ENCODE measurements at places on chromosomes 3 and 15.

DNA sequence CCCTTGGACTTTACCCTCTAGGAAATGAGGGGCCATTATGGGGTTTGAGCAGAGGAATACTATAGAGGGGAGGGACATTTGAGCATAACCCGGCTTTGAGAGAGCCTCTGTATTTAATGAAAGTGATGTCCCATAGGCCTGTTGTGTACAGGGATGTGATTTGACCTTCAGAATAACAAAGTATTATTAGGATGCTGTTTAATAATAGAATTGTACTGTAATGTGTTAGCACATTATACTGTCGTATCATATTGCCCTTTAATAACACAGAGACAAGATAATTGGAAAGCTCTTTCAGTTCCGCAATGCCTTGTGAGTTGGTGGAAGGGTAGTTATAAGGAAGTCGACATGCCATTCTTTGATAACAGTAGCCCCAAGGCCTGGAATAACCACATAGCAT is 328.3 kb downstream of the RYR3 start:
- DNase-seq: no peak

DNA sequence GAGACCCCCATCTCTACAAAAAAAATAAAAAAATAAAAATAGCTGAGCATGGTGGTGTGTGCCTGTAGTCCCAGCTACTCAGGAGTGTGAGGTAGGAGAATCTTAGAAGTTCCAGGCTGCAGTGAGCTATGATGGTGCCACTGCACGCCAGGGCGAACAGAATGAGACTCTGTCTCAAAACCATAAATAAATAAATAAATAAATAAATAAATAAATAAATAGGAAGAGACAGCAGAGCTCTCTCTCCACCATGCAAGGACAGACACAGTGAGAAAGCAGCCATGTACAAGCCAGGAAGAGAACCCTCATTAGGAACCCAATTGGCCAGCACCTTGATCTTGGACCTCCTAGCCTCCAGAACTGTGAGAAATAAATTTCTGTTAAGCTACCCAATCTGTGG is 5.4 kb upstream of the C15orf61 start:
- DNase-seq: no peak

DNA sequence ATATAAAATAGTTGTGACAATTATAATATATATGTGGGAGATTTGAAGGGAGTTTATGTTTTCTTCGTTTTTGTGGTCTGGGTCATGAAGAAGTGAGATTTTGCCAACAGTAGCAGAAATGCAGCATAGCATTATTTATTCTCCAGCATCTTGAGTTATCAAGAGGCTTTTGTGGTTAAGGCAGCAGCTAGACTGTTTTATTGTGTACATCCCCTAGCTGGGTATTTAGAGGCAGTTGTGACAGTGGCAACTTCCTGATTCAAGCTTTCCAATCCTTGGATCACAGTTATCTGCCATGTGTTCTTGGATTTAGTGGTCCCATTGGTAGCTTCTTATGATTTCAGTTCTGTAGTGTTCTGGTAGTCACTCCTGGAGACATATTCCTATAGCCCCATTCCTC is 29.0 kb downstream of the ARIH1 start:
- DNase-seq: no peak

GRCh38 chr15:67839499-67839928 is 331 bp downstream of the RNU6-1 start:
- peak; percentile 12 for DNase-seq

- DNase-seq: no peak
Observed at GRCh38 chr3:123489400-123490004, 40.6 kb upstream of the ADCY5 start.

DNA sequence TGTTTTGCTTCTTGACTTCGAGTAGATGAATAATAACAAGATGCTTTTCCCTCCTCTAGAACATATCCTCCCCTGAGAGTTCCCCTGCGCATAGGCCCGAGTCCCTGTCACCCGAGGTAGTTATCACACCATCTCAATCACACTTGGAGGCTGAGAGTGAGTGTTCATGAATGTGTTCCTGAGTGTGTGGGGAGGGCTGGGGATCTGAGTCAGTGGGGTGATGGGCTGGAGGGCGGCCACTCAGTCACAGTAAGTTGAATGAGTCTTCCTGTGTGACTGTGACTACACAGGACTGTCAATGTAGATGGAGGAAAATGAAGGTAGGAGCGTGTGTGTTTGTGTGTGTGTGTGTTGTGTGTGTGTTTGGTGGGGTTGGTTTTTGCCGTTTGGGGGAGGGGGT is 71.0 kb downstream of the SETD5 start:
- DNase-seq: no peak

DNA sequence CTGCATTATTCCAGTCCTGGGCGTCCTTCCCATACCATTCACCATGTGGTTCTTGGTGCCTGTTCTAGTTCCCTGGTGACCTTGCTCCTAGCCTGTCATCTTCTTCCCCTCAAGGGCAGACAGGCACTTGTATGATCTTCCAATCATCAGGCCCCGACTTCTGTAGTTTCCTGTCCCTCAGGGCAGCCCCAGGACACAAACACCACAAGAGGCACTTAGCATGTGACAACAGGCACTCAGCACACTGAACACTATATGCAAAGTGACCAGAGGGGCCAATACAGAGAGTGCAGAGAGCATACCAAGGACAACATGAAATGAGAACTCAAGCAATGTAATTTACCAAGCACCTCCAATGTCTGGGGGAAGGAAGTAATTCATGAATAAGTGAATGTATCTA is 17.9 kb downstream of the TMEM40 start:
- no peak for DNase-seq

GRCh38 chr15:28105793-28106192 is 6.7 kb upstream of the OCA2 start:
- no peak for DNase-seq

DNA sequence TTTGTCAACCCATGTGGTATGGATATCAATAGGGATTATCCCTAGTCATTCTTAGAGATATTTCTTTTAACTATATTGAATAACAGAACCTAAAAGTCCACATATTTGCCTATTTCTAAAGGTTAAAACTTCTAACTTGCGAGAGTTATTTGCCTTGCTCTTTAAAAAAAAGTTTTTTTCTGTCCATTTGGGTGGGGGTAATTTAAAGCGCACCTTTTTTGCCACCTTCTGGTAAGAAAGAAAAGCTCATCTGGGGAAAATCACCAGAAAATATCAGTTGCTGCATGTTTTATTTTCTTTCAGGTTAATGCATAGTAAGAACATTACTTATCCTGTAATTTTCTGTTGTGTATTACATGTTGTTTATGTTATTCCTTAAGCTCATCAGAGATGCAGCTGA is 242.0 kb upstream of the GOLGA6L4 start:
- DNase-seq: no peak
